Right kidney (tissue), 9 donors: ENCODE measurements at places on chromosomes 16 and 17.

GRCh38 chr16:15498427-15499175 lies 64.2 kb downstream of the BMERB1 start:
- no peak for DNase-seq

GRCh38 chr17:79050551-79050950 lies 24.1 kb upstream of the ENGASE start:
- DNase-seq, result no peak

- DNase-seq, result no peak
Measured at GRCh38 chr17:29777663-29778062, 152.4 kb downstream of the SSH2 start.

DNA sequence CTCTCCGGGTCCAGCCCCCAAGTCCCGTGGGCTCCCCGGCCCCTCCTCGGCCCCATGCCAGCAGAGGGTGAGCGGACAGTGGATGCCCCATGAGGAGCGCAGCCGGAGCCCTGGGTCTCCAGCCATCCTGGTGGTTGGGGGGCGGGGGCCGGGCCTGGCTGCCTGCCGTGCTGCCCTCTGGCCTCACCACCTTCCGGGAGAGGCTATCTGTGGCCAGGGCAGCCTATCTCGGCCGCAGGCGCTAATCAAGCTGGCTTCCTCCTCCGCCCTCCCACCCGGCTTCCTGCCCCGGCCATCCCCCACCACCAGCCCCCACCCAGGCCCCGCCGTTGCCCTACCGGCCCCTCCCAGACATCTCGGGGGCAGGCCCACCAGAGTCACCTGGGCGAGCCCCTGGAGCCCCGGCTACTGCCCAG lies 46.8 kb downstream of the ZFPM1 start:
- no peak for DNase-seq

- no peak for DNase-seq
Measured at GRCh38 chr17:8430966-8431365, 4.7 kb upstream of the NDEL1 start.

- DNase-seq, result no peak
Measured at GRCh38 chr17:2101448-2102257, 46.8 kb downstream of the HIC1 start.

GRCh38 chr17:43860927-43861622 lies 14.1 kb downstream of the CD300LG start:
- DNase-seq, result no peak

DNA sequence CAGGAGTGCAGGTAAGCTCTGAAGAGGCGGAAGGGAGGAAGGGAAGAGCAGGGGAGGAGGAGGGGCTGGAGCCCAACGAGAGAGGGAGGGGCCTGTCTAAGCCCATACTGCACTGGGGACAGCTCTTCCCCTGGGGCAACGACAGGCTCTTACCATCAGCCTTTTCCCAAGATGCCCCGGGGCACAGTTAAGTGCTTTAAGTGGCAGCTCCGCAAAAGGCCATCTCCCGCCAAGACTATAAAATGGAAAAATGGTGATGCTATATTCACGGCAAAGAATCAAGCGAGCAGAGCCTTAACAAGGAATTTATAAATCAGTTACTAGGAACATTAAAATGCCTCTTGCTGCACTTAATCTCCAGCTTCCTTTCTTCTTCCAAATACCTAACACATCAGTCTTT lies 110.2 kb upstream of the NLRP1 start:
- peak; percentile 25 for DNase-seq

DNA sequence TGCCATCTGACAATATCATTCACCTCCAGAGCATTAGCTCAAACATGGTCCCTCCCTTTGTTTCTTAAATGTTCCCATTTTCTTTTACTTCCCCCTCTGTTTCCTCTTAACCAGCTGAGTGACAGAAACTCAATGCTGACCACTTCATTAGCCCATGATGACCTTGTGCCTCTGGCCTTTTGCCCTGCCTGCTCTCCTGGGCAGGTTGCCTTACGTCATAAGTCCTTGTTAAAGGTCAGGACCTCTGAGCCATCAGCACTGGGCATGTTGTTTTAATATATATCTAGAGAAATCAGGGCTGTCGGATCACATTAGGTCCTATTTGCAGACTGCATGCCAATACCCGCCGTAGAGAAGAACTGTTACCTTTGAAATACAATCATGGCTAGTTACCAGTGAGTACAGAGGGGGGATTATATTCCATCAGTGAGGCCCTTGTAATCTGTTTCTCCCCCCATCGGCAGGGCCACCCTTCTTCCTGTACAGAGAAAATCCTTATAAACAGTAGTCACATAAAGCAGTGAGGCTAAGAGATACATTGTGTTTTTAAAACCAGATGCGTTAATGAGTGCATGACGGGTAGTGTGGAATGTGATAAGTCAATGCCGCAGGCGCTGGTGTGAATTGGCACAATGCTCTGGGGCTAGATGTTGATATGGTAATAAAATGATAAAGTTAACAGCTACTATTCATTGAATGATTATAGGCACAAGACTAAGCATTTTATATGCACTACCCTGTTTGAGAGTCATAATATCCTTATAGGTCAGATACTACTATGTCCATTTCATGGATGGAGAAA lies 94.3 kb upstream of the ZFHX3 start:
- DNase-seq, result no peak

- DNase-seq, result no peak
Measured at GRCh38 chr17:56891751-56892150, 22.1 kb downstream of the TRIM25 start.

DNA sequence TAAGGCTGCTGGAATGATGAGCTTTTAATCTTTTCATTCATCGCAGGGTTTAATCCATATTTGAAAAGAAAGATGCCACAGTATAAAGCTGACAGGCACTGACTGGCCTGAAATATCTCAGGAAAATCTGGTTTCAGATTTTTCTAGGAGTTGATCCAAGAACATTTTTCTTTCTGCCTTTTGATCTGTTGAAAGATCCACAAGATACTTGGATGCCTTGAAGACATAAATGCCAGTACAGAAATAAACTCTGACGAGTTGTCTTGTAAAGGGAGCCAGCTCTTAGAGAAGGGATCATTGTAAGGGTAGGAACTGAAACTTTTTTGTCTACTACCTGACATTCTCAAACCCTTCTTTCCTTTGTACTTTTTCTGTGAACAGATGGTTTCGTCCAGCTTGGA lies 25.4 kb upstream of the KRT20 start:
- DNase-seq, result no peak

DNA sequence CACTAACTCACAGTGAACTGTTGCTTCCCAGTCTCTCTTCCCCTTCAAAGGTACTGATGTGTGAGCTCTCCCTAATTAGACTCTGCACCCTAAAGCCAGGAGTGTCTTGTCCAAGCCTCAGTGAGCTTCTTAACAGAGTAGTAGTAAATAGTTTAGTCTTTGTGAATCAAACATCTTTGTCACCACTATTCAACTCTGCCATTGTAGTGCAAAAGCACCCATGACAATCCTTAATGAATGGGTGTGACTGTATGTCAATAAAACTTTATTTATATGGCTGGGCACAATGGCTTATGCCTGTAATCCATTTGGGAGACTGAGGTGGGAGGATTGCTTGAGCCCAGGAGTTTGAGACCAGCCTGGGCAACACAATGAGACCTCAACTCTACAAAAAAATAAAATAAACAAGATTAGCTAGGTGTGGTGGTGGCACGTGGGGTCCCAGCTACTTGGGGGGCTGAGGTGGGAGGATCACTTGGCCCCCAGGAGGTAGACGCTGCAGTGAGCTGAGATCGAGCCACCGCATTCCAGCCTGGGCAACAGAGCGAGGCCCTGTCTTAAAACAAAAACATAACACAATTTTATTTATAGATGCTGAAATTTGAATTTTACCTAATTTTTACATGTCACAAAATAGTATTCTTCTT lies 45.5 kb upstream of the TNRC6A start:
- no peak for DNase-seq

DNA sequence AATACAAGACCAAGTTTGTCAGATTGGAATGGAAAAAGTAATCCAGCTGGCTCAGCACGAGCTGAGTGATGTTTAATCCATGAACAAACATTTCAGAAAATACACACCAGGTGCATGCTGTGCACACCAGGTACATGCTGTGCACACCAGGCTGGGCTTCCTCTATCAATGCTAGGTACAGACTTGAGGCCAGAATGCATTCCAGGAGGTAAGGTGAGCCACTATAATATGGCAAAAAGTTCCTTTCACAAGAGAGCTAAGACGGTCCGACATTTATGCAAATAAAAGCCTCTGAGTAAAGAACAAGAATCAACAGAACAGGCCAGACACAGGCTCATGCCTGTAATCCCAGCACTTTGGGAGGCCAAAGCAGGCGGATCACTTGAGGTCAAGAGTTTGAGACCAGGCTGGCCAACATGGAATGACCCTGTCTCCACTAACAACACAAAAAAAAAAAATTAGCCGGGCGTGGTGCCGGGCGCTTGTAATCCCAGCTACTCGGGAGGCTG lies 128.2 kb downstream of the ZNF778 start:
- no peak for DNase-seq

DNA sequence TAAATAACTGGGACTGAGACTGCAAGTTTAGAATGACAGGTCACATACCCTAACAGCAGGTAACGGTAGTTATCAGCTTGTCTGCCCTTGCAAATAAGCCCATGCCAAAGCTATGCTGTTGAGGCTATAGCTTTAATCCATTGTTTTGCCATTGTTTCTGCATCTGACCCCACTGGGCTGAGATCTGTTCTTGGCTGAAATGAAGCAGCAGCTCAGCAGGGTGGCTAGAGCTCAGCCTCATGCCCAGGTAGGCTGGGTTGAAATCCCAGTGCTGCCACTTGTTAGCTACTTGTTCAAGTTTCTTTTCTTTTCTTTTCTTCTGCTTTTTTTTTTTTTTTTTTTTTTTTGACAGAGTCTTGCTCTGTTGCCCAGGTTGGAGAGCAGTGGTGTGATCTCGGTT lies 40.1 kb downstream of the NKD1 start:
- DNase-seq, result no peak

DNA sequence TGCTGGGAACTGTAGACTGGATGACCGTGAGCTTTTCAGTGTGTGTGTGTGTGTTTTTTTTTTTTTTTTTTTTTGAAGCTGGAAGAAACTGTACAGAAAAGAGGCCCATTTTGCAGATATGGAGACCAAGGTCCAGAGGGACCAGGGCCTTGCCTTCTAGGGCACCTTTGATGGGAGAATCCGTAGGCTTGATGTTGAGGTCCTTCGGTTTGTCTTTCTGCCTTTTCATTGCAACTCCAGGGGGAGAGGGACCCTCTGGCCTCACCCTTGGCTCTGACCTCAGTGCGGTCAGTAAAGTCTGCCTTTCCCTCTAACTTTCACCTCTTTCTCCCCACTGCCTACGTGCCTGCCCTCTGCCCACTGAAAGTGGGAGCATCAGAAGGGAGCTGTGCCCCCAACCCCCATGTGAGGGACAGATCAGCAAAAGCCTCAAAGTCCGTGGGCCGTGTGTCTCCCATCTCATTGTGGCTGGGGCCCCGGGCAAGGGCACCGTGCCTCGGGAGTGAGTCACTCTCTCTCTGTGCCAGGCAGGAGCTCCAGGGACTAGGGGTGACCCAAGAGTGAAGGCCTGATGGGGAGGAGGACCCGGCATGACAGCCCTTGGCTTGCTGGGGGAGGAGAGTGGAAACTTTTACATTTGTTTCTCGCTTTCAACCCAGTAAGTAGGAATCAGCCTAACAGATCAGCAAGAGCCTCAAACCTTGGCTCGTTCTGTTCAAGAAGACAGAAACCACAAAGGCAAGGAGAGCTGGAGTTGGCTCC lies 123.6 kb downstream of the CMIP start:
- no peak for DNase-seq

GRCh38 chr16:8530752-8531384 lies 59.4 kb downstream of the TMEM114 start:
- DNase-seq, result no peak

DNA sequence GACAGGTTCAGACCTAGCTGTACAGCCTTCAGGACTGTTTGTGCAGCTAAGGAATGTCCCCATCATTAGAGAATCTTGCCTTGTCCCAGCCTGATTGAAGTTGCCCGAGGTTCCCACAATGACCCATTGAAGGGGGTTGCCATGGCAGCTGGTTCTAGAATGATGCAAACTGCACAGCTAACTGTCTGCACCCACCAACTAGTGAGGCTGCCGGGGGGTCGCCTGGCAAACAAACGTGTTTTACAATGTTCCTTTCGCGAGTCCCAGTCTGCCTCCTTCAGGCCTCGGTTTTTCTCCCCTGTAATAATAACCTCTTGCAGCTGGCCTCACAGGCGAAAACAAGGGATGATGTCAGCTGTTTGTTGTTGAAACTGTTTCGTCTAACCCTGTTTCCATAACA lies 5.5 kb downstream of the C16orf96 start:
- DNase-seq, result no peak

DNA sequence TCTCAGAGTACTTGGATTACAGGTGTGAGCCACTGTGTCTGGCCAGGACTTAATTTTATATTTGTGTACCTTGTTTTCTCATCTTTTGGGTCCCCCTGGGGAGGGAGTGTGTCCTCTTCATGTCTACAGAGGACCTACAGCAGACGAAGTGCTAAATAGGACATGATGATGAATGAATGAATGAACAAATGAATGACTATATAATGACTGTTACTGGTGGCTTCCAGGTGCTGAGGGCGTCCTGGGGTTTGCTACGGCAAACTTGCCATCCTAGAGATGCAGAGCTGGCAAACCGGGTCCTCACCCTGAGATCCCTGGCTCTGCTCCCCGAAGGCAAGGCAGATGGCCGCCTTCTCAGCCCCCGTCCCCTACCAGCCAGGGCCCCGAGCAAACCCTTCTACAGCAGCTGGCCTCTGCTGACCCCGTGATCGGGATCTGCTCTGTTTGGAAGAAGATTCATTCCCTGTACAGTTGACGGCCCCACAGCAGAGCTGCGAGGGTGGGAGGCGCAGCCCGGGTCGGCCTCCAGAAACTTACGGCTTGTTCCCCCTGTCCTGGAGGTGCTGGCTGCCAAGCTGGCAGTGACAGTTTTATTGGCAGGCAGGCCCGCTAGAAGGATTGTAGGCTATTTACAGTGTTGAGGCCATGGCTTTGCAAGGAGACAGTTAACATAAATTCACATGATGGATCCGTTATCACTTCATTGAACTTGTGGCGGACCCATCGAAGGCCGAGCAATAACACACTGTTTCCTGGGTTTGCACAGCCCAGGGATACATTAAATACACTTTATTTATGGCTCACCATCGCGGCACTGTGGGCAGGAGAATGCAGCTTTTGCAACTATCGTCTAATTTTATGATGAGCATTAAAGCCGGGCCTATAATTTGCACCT lies 197.7 kb upstream of the GSE1 start:
- DNase-seq, result no peak

DNA sequence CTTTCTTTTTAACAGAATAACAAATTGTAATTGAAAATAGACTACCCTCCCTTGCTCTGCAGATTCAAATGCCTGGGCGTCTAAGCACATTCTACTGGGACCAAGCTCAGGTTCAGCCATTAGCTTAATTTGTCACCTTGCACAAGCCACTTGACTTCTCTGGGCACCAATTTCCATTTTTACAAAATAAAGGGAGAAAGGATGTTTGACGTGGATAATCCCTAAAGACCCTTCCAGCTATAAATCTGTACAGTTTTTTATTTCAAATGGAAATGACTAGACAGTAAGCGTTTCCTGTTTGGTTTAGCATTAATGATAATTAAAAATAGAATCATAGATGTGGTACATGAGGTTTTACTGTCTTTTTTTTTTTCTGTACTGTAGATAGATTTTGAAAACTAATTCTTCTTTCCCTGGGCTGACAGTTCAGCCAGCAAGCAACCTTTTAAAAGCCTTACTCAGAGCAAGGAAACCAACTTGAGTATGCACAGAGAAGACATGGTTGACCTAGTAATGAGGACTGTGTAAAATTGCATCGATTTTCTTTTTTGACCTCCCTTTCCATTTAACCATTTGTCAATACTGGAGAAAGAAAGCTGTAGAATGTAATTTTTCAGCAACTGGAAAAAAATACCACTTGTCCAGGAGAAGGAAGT lies 1329.5 kb upstream of the CDH8 start:
- no peak for DNase-seq

GRCh38 chr16:8293413-8293812 lies 296.9 kb downstream of the TMEM114 start:
- DNase-seq, result no peak
